ENCODE measurements at places on chromosomes 11 and 22.

- DNase-seq = no peak
These were observed 39.3 kb downstream of the DUSP8 start for GRCh38 chr11:1532606-1533341.

- no peak for DNase-seq
These were observed 14.0 kb downstream of the CPT1A start for GRCh38 chr11:68827733-68828132.

GRCh38 chr22:41052661-41053490 lies 39.5 kb upstream of the EP300 start:
- no peak for DNase-seq

GRCh38 chr11:65781152-65781961 lies 581 bp upstream of the AP5B1 start:
- DNase-seq = peak; percentile 17

- no peak for DNase-seq
These were observed 4.1 kb upstream of the GAS2L1 start for GRCh38 chr22:29302402-29302680.

All from lung microvascular endothelial cell (primary cell).